NCI-H748 treated with DMSO at 0.1 percent for 48 hours (cell line): ENCODE measurements at places on chromosomes 2 and 18.

GRCh38 chr2:142981069-142981378 lies 103.6 kb downstream of the KYNU start:
- DNase-seq, result no peak

- no peak for DNase-seq
These were observed 31.3 kb downstream of the PLB1 start for GRCh38 chr2:28527196-28527595.

- no peak for DNase-seq
These were observed 11.7 kb downstream of the PSTPIP2 start for GRCh38 chr18:46060359-46060841.

DNA sequence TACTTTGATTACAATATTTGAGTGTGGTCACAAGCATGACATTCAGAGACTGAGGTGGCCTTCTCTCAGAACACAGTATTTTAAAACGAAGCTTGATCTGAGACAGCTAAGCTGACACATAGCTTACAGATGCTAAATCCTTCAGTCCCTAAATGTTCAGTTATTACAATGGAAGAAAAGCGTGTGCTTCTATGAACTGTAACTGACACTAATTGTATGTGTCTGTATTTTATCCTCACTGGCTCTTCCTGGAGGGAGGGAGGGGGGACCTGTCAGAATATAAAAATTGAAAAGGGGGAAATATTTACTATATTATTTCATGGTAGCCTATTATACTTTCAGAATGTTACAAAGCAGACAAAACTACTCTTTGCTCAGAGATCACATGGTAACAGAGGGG lies 340.2 kb downstream of the FIGN start:
- no peak for DNase-seq

DNA sequence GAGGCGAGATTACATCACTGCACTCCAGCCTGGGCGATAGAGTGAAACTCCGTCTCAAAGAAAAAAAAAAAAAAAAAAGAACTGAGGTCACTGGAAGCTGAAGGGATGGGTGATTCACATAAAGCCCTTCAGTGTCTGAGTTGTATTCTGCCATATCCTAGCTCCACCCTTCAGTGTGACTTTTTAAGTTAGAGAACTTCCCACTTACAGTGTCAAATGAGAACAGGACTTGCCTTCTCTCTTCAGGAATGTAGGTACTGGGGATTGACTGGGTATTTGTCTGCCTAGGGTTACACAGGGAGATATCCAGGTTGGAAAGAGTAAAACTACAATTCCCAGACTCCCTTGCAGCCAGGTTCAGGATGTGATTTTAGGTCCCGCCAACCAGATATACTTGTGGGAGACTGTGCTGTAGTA lies 37.9 kb downstream of the EHD3 start:
- no peak for DNase-seq
